ENCODE measurements at places on chromosomes 5 and 9.

GRCh38 chr5:128135286-128135685 lies 51.7 kb downstream of the SLC12A2 start:
- peak; percentile 67 for DNase-seq

DNA sequence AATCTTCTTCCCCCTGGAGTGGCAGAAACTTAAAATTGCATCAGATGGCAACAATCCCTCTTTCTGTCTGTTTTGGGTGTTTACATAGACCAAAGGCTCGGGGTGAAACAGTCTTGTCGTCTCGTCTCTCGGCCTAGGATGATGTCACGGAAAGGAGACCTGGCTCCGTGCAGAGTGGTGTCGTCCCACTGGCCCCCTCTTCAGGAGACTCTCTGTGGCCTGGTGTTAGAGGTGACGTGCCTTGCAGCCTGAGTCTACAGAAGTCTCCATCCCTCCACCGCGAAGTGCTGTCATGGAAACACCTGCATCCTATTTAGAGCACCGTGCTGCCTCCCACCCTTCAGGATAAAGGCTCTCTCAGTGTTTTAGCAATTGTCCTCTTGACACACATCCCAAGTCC lies 409.7 kb downstream of the IRX1 start:
- no peak for DNase-seq

DNA sequence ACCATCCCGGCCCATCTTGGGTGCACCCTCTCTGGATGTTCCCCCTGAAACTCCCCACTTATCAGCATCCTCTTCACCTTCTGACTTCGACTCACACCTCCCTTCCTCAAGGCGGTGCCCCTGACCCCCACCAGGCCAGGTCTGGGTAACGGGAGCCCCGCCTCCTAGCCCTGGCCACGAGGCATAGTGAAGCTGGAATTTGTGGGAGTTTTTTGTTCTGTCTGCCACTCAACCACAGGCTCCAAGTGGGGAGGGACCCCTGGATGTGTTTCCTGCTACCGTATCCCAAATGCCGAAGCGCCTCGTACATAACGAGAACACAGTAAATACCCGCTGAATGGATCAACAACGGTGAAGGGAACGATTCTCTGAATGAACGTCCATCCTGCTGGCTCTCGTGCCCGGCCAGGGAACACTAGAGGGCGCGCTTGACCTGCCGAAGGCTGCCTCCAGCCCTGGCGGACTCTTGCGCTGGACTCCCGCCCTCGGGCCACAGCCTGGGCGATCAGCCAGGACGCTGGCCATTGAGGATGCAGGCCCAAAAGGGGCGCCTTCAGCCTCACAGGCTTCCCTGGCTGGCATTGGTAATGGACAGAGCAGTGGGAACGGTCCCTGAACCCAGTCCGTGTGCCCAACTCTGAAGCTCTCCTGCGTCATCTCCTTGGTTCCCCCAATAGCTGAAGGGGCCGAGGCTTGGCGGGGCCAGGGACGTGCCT lies 47.3 kb upstream of the PHYKPL start:
- peak; percentile 21 for DNase-seq

- DNase-seq: no peak
Observed at GRCh38 chr5:139383993-139384590, 995 bp upstream of the SLC23A1 start.

- no peak for DNase-seq
Observed at GRCh38 chr9:5684101-5684500, 55.2 kb downstream of the RIC1 start.

GRCh38 chr9:81396528-81396927 lies 292.8 kb downstream of the TLE1 start:
- no peak for DNase-seq

- DNase-seq: no peak
Observed at GRCh38 chr5:176787676-176788075, 22.7 kb upstream of the UNC5A start.

DNA sequence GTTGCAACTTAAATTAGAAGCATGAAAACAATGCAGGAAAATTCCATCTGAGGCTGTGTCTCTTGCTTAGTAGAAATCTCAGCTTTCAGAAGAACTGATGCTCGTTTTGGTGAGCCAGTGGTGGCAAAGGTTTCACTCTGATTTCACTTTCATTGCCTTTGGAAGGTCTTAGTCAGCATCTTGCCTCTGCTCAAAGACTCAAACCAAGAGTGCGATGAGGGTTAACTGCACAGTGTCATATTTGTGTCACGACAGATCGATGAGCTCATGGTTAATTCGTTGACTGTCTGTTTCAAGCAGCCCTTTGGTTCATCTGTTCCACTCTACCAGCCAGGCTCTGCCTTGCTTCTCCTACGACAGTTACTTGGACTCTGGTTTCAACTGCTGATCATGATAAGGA lies 331.3 kb upstream of the KIF2A start:
- no peak for DNase-seq

- DNase-seq: no peak
Observed at GRCh38 chr9:133877327-133877726, 114.8 kb downstream of the VAV2 start.

DNA sequence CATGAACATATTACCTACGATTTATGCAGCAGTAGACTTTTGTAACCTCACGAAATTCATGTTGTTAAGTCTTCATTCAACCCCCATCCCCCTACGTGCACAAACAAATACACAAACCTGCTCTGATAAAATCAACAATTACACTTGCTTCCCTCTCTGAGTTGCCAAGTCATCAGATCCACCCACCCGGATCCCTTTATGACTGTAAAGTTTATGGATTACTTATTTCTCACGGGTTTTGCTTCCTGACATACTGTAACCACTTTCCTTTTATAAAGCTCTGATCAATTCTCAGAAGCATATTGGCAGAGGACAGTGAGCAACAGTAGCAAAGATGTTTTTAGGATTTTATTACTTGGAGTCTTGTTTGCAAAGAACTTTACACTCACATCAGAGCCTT lies 70.5 kb downstream of the MLLT3 start:
- no peak for DNase-seq

DNA sequence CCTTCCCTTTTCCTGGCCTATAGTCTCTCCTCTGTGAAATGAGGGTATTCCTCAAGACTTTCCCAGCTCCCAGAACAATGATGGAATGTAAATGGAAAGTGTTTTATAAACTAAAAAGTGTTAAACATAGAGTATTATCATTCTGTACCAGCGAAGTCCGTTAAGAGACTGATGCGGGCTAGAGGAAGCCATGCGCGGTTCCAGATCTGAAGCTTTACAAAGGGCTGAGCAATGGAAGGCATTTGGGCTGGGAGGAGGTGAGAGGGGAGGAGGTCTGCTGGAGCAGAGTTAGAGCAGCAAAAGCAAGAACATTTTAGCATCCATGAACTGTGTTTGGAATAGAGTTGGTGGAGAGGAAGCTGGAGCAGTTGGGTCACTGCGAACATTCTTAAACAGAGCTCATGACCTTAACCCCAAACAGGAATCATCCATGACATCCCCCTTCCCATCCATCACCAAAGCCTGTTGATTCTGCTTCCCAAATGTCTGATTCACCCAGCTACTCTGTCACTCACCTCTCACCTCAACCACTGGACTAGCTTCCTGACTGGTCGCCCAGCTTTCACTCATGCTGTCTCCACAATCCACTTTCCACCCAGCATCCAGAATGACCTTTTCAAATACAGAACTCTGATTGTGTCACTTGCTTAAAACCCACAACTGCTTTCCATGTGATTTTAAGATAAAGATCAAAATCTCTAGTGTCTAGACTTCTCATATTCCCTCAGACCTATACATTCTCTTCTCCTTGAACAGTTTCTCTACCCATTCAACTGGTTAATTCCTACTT lies 37.1 kb downstream of the CDK5RAP2 start:
- DNase-seq: no peak

- DNase-seq: no peak
Observed at GRCh38 chr5:6243706-6244338, 134.5 kb downstream of the MED10 start.

DNA sequence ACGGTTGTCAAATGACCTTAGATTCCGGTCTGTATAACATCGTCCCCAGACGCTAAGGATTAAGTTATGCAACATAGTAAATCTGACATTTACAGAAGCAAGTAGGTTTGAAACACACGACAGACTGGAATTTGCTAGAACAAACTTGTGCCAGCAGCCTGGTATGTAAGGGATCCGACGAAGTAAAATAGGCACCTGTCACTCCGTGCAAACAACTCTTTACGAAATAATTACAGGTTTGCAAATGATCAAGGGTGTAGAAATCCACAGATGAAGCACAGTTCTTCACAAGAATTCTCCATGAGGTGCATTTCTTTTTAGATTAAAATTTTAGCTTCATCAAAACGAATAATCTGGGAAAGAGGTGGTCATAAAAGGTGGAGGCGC lies 508 bp downstream of the MOCS2 start:
- DNase-seq: no peak

DNA sequence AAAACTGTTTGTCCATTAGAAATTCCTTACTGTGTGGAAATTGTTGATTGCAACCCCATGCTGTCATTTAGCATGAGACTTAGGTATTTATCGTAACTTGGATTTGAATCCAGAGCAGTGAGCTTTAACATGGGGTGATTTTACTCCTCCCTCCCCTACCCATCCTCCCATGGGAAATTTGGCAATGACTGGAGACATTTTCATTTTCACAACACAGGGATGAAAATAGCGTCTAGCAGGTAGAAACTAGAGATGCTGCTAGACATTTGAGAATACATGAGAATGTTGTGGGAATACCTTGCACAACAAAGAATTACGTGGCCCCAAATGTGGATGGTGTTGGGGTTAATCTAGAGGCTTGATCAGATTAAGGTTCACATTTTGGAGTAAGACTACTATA lies 191.3 kb upstream of the MPDZ start:
- no peak for DNase-seq

- DNase-seq: peak; percentile 20
Observed at GRCh38 chr5:135488727-135489465, 36.7 kb upstream of the TIFAB start.

GRCh38 chr9:7549249-7549648 lies 250.3 kb downstream of the DMAC1 start:
- peak; percentile 6 for DNase-seq

- DNase-seq: no peak
Observed at GRCh38 chr5:10059556-10059955, 190.1 kb downstream of the ATPSCKMT start.

DNA sequence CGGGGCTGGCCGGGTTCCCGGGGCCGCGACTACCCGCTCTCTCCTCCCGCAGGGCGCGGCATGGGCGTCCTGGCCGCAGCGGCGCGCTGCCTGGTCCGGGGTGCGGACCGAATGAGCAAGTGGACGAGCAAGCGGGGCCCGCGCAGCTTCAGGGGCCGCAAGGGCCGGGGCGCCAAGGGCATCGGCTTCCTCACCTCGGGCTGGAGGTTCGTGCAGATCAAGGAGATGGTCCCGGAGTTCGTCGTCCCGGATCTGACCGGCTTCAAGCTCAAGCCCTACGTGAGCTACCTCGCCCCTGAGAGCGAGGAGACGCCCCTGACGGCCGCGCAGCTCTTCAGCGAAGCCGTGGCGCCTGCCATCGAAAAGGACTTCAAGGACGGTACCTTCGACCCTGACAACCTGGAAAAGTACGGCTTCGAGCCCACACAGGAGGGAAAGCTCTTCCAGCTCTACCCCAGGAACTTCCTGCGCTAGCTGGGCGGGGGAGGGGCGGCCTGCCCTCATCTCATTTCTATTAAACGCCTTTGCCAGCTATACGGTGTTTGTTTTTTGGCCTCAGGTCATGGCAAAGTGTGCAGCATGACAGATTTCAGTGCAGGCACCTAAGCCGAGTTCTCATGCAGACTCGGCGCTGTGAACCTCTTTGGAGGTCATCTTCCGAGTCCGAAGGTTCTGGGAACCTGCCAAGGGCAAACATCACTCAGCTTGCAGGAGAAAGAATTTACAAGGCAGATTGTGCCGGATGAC lies 516 bp downstream of the MRPL41 start:
- DNase-seq: no peak

DNA sequence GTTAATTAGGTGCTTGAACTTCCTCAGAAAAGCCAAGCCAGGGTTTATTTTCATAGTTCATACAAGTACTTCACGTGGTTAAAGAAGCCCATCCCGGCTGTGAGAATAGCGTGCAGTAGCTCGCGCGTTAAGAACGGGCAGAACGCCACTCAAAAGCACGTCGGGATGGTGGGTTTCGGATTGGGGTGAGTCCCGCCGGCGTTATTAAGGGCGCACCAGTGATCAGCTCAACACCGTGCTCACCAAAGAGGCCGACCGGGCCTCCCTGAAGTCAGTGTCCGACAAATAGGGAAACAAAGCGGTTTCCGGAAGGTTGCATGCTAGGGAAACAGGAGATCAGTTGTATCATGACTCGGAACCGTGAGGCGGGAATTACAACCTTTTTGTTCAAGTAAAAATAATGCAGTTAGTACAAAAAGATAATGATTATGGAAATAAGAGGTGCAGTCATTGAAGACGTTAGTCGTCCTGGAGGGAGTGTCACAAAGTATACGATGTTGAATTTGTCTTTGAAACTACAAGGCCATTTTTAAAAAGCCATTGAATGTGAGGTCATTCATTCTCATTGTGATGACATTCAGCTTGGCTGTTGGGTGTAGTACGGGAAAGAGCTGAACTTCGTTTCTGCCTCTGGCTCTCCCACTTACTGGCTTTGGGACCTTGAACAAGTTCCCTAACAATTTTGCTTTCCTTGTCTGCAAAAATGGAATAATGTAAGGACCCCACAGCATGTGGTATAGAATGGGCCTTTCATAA lies 992 bp downstream of the SETD9 start:
- no peak for DNase-seq

DNA sequence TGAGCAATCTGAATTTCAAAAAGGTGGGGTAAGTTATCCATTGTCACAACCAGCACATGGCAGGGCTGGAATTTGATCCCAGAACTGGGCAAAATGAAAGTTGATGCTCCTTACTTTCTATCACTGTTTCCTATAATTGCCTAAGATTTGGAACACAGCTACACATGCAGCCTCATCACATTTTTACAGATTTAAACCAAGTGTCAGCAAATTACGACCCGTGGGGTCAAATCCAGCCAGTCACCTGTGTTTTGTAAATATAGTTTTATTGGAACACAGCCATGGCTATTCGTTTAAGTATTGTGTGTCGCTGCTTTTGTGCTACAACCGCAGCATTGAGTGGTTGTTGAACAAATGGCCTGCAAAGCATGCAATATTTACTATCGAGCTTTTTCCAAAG lies 94.3 kb downstream of the SREK1 start:
- no peak for DNase-seq

- DNase-seq: no peak
Observed at GRCh38 chr5:81835814-81836367, 85.0 kb upstream of the SSBP2 start.

- no peak for DNase-seq
Observed at GRCh38 chr5:165714598-165714997, 2209.2 kb downstream of the MAT2B start.

Data from fibroblast of skin of left quadriceps (primary cell).